ENCODE measurements at places on chromosomes 11 and 22. TPM values are rescaled to one million over a fixed set of nuclear protein-coding genes. Genes with fewer than 3 reads are reported as not detected.

DNA sequence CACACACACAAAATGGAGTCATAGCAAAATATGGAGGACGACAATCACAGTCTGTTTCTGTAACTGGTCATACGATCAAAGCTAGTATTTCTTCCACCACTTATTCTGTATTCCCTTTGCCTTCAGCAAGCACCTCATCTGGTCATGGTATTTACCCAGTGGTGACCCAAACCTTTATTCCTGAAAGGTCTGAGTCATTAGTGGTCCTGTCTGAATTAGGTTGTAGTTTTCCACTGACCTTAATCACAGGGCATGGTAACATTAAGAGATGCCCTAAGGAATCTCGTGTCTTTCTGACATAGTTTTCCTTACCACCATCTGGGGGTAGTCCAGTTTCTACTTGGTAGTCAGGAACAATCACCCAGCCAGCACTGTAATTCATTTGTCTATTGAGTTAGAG lies 54.8 kb upstream of the CEP295 start:
- no peak for ATAC-seq

DNA sequence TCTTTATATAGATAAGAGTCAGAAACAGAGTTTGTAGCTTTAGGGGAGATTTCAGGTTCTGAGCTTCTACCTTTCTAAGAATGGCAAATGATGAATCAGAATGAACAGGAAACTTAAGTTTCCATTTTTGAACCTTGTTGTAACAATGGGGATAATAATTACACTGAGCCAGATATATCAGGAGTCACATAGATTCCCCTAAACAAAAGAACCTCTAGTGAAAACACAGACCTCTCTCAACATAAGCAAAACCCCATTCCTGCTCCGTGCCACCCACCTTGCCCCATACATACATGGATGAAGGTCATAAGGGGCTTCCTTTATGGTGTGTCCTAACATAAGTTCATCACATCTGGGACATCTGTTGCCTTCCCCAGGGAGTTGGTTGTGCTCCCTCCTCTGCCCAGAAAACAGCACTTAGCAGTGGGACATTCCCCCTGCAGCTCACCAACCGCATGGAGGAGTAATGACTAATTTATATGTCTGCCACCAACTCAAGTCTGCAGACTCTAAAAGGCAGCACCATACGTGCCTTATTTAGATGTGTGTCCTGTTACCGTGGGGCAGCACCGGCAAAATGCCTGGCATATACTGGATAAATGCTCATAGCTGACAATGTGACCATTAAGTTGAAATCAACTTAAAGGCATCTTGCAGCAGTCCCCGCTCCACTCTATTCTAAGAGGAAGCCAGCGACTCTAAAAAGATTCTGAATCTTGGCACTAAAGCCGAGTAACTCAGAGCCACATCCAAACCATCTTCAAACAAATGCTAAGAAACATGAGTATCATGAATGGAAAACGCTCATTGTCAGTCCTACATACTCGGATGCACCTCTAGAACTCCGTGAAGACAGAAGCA lies 8.0 kb downstream of the JAML start:
- ATAC-seq = no peak

DNA sequence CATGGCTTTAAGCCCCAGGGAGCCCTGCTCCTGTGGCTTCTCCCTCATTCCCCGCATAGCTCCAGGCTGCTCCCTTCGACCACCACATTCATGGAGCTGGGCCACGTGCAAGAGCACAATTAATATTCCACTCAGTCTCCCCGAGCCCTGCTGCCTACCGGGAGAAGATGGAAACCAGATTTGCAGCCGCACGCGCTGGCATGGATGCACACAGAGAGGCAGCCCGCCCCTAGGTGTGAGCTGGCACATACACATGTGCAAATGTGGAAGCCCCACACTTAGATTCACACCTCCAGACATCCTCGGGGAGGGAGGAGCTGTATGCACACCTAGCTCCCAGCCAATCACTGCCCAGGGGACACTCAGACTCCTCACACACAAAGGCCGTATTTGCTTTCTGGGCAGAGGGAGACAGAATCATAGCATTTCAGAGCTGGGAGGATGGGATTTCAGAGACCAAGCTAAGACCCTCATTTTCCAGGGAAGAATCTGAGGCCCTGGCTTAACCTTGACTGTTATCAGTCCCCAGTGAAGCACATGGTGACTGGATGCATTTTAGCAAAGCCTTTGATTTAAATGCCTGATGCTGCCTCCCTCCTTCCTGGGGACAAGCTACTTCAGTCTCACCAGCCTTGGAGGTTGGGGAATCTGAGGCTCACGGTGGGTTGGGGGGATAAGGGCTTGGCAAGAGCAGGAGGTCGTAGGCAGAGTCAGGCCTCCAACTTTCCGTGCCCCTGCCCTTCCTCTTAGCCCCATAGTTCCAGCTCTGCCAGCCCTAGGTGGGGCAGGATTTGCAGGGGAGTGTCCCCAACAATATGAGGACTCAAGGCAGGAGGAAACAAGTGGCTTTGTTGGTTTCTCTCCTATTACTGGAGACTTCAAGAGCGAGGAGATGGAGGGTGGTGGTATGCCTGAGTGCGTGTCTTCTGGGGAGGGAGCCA lies 5.3 kb upstream of the CREB3L1 start:
- no peak for ATAC-seq

DNA sequence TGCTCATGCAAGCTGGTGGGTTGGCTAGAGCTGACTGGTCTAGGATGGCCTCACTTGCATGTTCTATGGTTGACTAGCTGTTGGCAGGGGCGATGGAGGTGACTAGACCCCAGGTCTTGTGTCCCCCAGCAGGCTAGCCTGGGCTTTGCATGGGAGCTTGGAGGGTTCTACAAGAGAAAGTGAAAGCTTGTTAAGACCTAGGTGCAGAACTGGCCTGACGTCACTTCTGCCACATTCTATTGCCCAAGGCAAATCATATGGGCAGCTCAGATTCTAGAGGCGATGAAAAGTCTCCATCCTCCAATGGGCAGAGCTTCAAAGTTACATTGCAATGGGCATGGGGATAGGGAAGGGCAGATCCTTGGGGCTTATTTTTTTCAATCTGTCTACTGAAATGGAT lies 170.9 kb downstream of the MIAT start:
- ATAC-seq = no peak

GRCh38 chr22:38467438-38467903 lies 425 bp upstream of the KDELR3 start:
- peak; percentile 47 for ATAC-seq

DNA sequence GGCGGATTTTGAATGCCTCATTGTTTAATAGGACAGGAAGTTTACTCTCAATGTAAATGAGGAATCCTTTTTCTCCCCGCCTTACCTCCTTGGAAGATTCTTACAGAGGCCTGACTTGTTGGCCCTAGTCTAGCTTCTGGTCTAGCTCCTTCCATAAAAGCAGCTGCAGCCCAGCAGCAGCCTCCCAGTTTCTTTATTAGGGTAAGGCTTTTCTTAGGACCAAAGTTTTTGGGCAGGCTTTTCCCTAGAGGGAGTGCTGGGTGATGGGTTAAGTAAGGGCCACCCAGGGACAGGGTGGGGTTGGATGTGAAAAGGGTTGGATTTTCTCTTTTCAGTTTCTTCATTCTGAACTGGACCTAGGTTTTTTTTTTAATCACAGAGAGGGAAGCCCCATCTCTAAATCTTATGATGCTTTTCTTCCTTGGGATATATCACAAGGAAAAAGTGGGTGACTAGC lies 49.7 kb downstream of the LIF start:
- peak; percentile 4 for ATAC-seq

GRCh38 chr11:8222820-8223512 lies 40.7 kb downstream of the LMO1 start:
- ATAC-seq = no peak

DNA sequence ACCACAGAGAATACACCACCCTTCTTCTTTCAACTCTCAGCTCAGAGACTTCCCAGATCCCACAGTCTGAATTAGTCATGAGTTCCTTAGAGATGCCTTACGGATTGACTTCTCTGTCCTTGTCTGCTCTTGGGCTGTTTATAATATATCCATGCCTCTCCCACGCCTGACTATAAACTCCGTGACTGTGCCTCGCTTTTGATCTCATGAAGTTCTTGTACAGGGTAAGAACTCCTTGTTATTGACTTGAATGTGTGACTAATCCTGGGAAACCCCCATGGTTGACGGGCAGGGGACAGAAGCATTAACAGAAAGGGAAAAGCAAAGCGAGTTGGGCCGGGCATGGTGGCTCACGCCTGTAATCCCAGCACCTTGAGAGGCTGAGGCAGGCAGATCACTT lies 62.4 kb upstream of the POU2AF1 start:
- no peak for ATAC-seq

DNA sequence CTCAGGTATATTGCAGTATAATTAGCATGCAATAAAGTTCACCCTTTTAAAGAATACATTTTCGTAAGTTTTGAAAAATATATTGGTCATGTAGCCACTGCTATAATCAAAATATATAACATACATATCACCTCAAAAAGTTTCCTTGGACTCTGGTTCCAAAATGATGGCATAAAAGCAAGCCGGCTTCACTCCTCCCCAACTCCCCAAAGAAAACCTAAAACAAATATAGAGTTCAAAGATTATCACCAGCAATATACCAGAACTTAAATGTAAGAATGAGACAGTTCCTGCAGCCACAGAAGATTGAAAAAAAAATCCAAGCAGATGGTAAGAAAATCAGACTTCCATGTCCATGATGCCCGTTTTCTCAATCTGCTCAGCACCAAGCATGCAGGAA lies 104.3 kb downstream of the APIP start:
- no peak for ATAC-seq

GRCh38 chr11:32704261-32704660 lies 90.2 kb downstream of the CCDC73 start:
- ATAC-seq = no peak

DNA sequence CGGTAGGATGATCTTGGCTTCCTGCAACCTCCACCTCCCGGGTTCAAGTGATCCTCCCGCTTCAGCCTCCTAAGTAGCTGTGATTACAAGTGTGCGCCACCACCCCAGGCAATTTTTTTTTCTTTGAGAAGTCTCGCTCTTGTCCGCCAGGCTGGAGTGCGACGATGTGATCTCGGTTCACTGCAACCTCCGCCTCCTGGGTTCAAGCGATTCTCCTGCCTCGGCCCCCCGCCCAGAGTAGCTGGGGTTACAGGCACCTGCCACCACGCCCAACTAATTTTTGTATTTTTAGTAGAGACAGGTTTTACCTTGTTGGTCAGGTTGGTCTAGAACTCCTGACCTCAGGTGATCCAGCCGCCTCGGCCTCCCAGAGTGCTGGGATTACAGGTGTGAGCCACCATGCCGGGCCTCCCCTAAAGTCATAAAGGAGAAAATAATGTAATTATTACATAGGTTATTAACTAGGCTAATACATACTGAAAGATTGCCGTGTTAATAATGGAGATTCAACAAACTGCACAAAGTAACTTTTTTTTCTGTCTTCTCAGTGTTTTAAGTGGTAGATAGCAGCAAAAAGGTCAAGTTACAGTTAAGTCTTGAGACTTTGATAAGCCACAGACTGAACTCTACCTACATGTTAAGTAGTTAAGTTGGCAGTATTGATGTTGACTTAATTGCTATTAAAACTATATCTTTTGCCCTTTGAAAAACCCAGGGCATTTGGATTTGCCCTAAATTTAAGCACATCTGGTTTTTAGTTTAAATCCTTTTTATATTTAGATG lies 3.9 kb downstream of the CAPRIN1 start:
- no peak for ATAC-seq

GRCh38 chr11:132245403-132246385 lies 875.3 kb downstream of the NTM start:
- ATAC-seq = no peak

DNA sequence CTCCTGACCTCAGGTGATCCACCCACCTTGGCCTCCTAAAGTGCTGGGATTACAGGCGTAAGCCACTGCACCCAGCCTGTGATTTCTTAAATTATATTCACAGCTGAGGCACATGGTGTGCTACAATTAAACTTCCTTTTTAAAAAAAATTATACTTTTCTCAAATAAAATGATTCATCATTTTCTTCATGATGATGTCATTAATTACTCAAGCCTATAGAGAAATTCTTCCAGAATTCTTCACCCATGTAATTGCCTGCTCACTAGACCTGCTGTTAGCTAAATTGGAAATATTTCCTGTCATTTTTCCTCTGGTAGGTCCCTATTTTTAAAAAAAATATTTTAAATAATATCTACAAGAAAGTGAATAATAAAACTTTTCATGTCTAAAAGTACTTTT lies 440.0 kb upstream of the ANO3 start:
- no peak for ATAC-seq

DNA sequence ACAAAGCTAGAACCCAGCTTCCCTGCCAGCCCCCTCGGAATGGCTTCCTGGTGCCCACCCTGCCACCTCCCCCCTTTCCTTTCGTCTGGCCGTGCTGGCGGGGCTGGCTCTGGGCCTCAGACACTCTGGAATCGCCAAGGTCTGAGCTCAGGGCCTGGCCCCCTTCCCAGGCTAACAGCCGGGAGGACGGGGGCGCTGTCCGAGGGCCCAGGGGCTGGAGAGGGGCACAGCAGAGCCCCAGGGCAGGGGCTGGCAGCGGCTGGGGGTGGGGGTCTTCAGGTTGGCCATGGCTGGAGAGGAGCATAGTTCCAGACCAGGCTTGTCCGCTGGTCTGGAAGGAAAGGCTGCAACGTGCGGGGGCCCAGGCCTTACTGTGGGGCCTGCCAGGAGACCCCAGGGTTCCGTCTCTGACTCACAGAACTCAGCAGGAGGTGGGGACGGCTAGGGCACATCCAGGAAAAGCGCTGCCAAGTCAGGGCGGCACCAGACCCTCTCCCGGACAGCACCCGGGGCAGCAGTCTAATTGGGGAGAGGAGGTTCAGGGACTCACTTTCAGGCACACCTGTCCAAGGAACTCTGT lies 861 bp upstream of the LTBP3 start:
- peak; percentile 64 for ATAC-seq

DNA sequence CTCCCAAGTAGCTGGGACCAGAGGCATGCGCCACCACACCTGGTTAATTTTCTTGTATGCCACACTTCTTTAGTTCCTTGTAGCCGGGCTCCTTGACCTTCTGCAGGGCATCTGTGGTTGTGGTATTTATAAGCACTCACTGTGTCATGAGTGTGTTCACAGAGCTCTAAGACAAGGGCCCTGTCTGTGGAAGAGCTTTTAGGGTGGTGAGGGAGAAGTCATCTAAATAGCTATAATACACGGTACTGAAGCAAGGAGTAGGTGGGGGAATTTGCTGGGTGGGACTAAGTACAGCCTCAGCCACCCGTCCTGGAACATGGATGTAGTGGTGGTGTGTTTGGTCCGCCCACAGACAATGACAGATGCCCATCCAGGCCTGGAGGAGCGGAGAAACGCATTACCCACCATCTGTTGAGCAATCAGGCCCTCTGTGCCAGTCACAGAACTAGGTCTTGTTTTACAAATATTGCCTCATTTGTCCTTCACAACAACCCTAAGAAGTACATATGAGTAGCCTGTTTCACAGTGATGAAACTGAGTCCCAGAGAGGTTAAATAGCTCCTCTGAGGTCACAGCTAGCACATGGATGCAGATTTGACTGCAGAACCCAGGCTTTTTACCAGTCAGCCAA lies 10.1 kb downstream of the ACO2 start:
- peak; percentile 60 for ATAC-seq

Gene OR9Q2
- total RNA-seq = not detected

Gene CD3E
- total RNA-seq = 0.77 TPM

Gene NOX4
- total RNA-seq = 23.7 TPM

Gene PAX6
- 1.1 TPM for total RNA-seq

Gene OTOG
- not detected for total RNA-seq

Gene AAMDC
- total RNA-seq = 55.2 TPM
